ENCODE measurements at places on chromosomes 2 and 18.

GRCh38 chr2:210844016-210844415 is 287.6 kb downstream of the CPS1 start:
- no peak for DNase-seq

DNA sequence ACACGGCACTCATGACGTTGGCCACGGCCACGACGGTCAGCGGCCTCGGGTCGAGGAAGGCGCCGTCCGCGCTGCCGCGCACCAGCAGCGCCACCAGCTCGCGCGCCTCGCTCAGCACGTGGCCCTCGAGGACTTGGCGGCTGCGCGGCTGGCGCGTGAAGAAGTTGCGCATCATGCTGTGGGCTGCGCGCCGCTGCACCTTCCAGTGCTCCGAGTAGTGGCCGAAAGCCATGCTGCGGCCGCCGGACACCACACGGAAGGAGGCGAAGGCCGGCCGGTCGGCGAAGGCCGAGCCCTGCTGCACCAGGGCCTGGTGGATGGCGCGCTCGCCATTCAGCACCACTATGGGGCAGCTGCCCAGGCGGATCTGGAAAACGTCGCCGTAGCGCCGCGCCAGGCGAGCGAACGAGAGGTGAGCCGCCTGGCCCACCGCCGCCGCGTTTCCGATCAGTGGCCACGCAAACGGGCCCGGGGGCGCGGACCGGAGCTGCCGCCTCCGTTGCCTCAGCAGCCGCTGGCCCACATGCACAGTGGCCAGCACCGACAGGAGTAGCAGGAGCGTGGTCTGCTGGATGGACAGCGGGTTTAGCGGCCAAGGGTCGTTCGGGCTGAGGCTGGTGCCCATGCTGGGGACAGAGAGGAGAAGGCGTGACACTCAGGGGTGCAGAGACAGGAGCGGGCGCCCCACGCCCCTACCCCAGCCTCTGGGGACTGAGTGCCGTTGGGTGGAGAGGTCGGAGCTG is 1.0 kb downstream of the CYP1B1 start:
- no peak for DNase-seq

- DNase-seq = no peak
Observed at GRCh38 chr2:25512707-25513106, 160.7 kb downstream of the DTNB start.

DNA sequence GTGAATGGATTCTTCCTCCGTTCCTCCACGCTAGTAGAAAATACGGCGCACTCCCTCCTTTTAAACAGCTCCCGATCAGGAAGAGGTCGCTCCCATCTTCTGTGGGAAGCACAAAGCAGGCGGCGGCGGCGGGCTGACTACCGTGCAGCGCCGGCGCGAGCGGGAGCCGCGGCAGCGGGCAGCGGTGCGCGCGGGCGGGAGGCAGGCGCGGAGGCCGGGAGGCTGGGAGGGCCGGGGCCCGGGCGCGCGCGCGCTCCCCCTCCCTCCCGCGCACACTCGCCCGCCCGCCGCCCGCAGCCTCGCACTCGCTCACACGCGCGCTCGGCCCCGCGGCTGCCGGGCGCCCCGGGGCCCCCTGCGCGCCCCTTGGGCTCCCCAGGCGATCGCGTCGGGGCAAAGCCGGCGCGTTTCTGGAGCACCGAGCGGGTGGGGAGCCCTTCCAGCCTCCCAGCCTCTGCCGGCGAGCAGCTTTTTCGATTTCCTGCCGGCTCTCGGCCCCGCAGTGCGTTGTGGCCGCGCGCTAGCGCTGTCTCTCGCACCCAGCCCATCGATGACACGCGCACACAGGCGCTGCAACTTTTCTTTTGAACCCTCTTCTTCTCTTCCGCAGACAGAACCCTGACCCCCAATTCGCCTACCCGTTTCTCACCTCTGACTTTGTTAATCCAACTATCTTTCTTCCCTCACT is at the start of gene SLC8A1:
TSS of gene SLC8A1 (minus strand) at position 173 of the 688 bp plus-strand sequence.
- peak; percentile 34 for DNase-seq

- no peak for DNase-seq
Observed at GRCh38 chr2:49045083-49045482, 109.2 kb downstream of the FSHR start.

GRCh38 chr2:71882949-71883472 is 264.7 kb downstream of the CYP26B1 start:
- DNase-seq = peak; percentile 70

GRCh38 chr18:13464432-13465123 is 246.0 kb downstream of the LDLRAD4 start:
- DNase-seq = no peak

DNA sequence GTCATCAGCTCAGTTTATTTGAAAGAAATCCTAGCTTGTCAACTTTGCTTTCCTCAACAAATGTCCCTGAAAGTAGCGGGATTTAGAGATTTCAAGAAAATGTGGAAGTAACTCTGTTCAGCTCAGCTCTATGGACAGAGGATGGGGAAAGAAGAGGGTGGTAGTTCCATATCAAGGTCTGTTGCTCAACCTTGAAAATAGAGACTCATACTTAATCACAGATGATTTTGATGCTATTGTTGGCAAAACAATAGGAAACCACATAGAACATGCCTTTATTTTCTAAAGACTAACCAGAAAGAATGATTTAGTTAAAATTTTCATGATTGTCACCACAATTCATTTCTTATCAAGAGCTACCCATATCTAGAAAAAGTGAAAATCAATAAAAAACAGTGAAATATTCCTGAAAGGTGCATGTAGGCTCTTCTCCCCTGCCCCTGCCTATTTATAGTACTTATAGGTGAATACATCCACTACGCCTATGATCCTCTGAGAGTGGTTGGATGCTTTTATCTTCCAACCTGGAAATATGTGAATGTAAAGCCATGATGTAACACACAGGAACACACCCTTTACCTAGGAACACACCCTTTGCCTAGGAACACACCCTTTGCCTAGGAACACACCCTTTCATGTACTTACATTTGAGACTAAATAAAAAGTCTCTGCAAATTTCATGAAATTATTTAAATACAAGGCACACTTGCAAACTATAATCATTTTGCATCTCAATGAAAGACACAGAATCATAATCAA is 65.8 kb downstream of the ETAA1 start:
- DNase-seq = no peak

GRCh38 chr2:83461135-83461534 is 997.9 kb downstream of the SUCLG1 start:
- no peak for DNase-seq

DNA sequence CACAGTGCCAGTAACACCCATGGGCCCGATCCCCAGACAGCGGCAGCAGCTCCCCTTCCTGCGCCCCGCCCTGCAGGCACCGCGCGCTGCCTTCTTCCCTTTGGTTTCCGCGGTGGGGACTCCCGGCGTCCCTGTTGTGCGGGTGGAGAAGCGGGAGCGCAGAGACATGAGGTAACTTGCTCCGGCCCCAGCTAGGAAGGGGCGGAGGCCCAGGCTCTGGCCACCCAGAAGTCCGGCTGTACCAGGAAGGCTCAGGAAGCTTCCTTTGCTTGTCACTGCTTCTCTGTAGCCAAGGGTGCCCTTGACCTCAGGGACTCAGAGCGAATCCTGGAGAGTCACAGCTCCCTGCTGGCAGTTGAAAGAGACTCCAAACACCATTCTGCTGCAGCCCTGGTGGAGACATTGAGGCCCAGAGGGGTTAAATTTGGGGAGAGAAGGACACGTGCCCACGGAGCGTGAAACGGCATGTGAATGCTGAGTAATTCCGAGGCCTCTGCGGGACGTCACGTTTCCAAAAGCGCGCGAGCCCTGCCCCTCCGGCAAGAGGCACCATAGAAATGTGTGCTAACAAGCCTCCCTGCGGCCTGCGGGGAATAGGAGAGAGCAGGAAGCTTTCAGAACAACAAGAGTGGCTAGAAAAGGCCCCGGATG is 6.7 kb upstream of the ADCY3 start:
- peak; percentile 24 for DNase-seq
